ENCODE measurements at places on chromosomes 7 and 10. TPM values are rescaled to one million over a fixed set of nuclear protein-coding genes. Genes with fewer than 3 reads are reported as not detected.

DNA sequence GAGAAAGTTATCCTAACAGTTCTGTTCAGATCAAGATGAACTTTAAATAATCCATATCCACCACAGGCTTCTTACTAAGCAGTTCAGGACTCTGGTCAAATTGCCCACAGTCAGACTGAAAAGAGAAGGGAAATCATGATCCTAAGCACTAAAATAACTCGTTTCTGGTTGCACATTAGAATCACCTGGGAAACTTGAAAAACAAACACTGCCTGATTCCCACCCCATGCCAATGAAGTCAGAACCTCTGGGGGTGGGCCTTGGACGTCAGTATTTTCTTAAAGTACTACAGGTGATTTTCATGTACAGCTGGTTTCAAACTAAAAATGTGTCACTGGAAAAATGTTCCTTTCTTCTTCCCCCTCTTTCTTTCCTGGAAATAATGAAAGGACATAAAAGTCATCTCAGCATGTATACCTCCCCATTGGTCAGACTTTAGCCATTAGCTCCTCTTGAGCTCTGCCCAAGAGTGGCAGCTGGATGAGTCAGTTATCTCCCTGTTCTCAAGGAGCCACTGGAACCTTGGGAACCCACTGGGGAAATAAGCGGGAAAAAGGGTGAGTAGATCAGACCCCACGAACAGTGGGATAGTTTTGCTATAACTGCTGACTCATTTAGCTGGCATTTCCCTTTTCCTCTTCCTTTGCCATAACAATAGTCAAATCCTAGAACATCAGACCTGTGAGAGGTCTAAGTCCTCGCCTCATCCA is 75.3 kb upstream of the IL6 start:
- DNase-seq: peak; percentile 86

GRCh38 chr7:134832367-134832766 is 52.9 kb downstream of the CALD1 start:
- DNase-seq: no peak

DNA sequence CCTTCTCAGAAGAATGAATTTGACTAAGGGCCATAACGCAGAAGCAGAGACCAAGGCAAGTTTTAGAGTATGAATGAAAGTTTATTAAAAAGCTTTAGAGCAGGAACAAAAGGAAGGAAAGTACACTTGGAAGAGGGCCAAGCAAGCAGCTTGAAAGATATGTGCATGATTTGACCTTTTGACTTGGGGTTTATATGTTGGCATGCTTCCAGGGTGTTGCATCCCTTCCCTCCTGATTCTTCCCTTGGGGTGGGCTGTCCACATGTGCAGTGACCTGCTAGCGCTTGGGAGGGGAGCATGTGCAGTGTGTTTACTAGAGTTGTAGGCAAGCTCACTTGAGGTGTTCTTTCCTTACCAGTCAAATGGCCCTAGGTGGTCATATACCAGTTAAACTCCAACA is 37.9 kb upstream of the LRRN3 start:
- DNase-seq: no peak

DNA sequence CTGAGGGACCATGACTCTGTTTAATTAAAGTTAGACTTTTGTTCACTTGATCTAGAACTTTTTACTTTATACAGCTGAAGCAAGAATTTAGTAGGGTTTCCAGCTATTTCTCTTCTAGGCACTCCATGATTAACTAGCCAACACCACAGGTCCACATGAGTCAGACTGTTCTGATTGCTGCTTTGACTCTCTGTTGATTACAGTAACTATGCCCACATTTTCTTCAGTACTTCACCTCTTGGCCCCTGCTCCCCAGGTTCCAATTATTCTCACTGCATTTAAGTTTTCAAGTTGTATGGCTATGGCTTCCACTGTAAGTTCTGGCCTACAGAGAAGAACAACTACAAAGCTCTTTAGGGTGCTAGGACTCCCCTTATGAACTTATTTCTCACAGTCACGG is 737.2 kb upstream of the IGFBP3 start:
- no peak for DNase-seq

DNA sequence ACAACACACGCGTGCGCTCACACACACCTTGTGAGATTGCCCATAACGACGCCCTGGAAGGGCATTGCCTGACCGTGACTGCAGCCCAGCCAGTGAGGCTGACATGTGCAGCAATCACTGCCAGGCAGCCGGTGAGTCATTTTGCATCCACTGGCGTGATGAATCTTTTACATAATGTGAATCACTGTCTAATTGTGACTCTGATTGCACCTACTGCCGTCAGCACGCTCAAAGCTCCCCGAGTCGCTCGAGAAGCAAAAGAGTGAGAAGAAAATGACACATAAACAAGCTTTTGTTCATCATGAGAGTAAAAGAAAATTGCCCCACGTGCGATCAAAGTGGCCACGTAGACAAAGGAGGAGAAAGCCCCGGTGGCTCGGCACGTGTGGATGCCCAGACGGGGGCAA is 117.4 kb upstream of the PFKP start:
- peak; percentile 81 for DNase-seq

DNA sequence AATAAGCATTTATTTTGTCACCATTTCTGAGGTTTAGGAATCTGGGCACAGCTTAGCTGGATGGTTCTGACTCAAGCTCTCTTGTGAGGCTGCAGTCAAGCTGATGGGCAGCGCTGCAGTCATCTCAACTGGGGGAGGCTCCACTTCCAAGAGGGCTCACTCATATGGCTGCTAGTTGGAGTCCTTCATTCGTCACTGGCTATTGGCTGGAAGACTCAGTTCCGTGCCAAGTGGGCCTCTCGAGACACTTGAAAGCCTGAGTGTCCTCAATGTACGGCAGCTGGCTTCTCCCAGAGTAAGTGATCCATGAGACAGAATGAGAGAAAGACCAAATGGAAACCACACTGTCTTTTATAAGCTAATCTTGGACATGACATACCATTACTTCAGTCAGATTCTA is 21.6 kb upstream of the COL13A1 start:
- DNase-seq: no peak

GRCh38 chr10:49568235-49568634 is 29.3 kb upstream of the ERCC6 start:
- no peak for DNase-seq

- DNase-seq: no peak
Observed at GRCh38 chr10:131532291-131532690, 220.8 kb upstream of the TCERG1L start.

DNA sequence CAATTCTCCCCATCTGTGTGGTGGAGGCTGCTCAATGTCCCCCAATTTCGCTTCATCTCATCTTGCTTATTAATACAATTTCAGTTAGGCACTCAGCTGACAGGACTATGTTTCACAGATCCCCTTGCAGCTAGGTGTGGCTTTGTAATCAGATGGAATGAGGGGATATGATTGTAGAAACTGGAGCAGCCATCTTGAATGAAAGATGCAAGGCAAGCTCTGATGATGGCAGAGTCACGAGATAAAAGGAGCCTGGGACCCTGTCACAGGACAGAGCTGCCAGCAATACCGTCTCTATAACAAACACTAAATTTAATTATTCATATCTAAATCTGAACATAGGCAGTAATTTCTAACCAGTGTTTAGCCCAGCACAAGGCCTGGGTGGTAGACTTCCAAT is 991 bp upstream of the DLD start:
- no peak for DNase-seq

Gene PRF1
- not detected for total RNA-seq
